ENCODE measurements at places on chromosomes 7 and 10.

DNA sequence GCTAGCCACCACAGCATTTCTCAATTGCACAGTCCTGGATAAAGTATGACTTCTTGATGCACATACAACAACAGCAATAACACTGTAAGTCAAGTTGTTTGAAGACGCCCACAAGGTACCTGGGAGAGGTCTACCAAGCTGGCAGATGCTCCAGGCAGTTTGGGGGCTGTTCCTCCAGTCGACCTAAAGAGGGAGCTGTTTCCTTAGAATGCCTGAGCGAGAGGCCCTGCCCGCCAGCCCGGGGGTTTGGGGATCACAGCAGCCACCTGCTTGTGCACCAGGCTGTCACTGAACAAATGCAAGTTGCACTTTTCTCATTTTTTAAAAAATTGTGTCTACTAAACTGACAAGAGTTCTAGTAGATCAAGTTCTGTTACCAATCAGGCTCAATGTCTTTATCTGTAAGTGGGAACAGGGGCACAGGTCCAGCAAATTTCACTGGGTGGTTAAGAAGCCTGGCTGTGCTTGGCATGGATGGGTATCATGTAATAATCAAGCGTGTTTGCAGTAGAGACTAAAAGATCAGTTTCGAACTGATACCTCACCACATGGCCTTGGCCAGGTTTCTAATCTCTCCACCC, 193.8 kb upstream of the ADO start:
- no peak overlapping the region for H3K27ac ChIP-seq
- H3K36me3 ChIP-seq: no peaks in the 10 kb centered on the region
- no peaks in the 10 kb centered on the region for H3K27me3 ChIP-seq
- H3K4me3 ChIP-seq: no peak overlapping the region
- no peak for DNase-seq

- no peak overlapping the region for H3K4me3 ChIP-seq
- no peak overlapping the region for H3K27ac ChIP-seq
- no peaks in the 10 kb centered on the region for H3K36me3 ChIP-seq
- no peaks in the 10 kb centered on the region for H3K4me1 ChIP-seq
- no peaks in the 10 kb centered on the region for H3K27me3 ChIP-seq
These were observed 3.6 kb downstream of the HOXA1 start for GRCh38 chr7:27091941-27092818.

- peak overlapping the region; percentile 17 for H3K27ac ChIP-seq
- peaks cover 13% of the 10 kb centered on the region for H3K4me1 ChIP-seq
- H3K4me3 ChIP-seq: no peak overlapping the region
- H3K27me3 ChIP-seq: no peaks in the 10 kb centered on the region
- DNase-seq: no peak
These were observed 150.1 kb downstream of the PLPP4 start for GRCh38 chr10:120607016-120607709.

- DNase-seq: no peak
- peak overlapping the region; percentile 94 for H3K4me3 ChIP-seq
- H3K27ac ChIP-seq: peak overlapping the region; percentile 56
These were observed 1.2 kb downstream of the MACROH2A2 start for GRCh38 chr10:70053841-70054288.

GRCh38 chr7:87223666-87224065, 4.1 kb upstream of the TMEM243 start:
- no peak overlapping the region for H3K4me3 ChIP-seq
- H3K27me3 ChIP-seq: no peaks in the 10 kb centered on the region
- DNase-seq: no peak
- no peak overlapping the region for H3K27ac ChIP-seq
- H3K36me3 ChIP-seq: no peaks in the 10 kb centered on the region

DNA sequence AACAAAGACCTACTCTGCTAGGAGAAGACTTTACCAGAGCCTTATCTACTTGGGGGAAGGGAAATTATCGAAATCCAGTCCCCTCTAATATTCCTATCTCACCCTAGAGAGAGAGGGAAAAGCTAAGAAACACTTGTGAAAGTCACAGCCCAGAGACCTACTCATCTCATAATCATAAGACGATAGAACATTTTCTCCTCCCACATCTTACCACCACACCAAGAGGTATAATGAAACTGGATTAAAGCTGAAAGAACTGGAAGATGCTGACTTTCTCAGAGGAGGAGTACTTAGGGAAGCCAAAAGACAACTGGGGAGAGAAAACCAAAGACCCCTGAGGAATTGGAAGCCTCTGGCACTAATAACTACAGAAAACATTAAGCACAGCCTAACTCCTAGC, 10.8 kb upstream of the CPA5 start:
- no peaks in the 10 kb centered on the region for H3K4me1 ChIP-seq
- no peak overlapping the region for H3K4me3 ChIP-seq
- no peak overlapping the region for H3K27ac ChIP-seq
- no peaks in the 10 kb centered on the region for H3K36me3 ChIP-seq
- H3K27me3 ChIP-seq: no peaks in the 10 kb centered on the region

DNA sequence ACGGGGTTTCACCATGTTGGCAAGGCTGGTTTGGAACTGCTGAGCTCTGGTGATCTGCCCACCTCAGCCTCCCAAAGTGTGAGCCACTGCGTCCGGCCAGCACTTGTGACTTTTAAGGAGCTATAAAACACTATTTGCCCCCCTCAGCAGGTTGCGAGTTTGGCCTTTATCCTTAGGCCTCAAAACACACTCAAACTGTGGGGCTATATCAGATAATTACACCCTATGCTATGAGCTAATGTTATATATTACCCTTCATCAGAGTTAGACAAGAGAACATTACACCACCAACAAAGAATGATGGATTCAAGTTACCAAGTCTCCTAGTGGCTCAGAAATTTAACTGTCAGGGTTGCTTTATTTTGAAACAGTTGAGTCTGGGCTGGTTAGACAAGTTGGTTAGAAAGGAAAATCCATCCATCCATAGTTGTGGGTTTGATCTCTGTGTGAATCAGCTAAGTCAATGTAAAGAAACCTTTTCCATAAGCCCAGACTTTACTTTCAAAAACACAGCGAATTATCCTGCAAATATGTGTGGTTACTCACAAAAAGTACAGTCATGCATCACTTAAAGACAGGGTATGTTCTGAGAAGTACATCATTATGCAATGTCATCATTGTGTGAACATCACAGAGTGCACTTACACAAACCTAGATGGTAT, 115.8 kb downstream of the SEMA3D start:
- H3K27me3 ChIP-seq: no peaks in the 10 kb centered on the region
- no peaks in the 10 kb centered on the region for H3K36me3 ChIP-seq
- H3K4me3 ChIP-seq: no peak overlapping the region
- DNase-seq: no peak
- H3K4me1 ChIP-seq: peaks cover 8% of the 10 kb centered on the region
- H3K27ac ChIP-seq: peak overlapping the region; percentile 17

- H3K36me3 ChIP-seq: peaks cover 9% of the 10 kb centered on the region
- H3K27ac ChIP-seq: no peak overlapping the region
- no peaks in the 10 kb centered on the region for H3K27me3 ChIP-seq
- H3K4me3 ChIP-seq: peak overlapping the region; percentile 91
- no peaks in the 10 kb centered on the region for H3K4me1 ChIP-seq
These were observed 660 bp upstream of the HHEX start for GRCh38 chr10:92688927-92689662.

GRCh38 chr10:63083904-63084689, 49.0 kb upstream of the NRBF2 start:
- no peaks in the 10 kb centered on the region for H3K36me3 ChIP-seq
- no peak for DNase-seq
- no peak overlapping the region for H3K27ac ChIP-seq
- no peaks in the 10 kb centered on the region for H3K27me3 ChIP-seq
- H3K4me1 ChIP-seq: no peaks in the 10 kb centered on the region
- H3K4me3 ChIP-seq: no peak overlapping the region

Measured in RWPE2 (cell line).